ENCODE measurements at places on chromosomes 13 and 19.

- DNase-seq = no peak
These were observed 60.2 kb upstream of the UQCRFS1 start for GRCh38 chr19:29273000-29273640.

DNA sequence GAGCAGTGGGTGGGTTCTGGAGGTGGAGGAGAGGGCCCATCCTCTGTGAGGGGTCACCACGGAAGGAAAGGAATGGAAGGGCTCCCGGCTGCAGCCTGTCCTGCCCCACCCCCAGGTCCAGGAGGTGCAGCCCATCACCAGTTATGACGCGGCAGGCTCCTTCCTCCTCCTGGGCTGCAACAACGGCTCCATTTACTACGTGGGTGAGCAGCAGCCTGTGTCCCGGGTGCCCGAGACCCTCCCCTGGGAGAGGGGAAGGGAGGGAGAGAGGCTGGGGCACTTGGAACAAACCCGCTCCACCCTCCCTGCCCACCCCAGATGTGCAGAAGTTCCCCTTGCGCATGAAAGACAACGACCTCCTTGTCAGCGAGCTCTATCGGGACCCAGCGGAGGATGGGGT lies 6.6 kb downstream of the SHKBP1 start:
- DNase-seq = no peak

- DNase-seq = peak; percentile 90
These were observed 16.2 kb downstream of the ZNF331 start for GRCh38 chr19:53553865-53554791.

GRCh38 chr13:42484386-42484785 lies 89.6 kb upstream of the TNFSF11 start:
- no peak for DNase-seq

DNA sequence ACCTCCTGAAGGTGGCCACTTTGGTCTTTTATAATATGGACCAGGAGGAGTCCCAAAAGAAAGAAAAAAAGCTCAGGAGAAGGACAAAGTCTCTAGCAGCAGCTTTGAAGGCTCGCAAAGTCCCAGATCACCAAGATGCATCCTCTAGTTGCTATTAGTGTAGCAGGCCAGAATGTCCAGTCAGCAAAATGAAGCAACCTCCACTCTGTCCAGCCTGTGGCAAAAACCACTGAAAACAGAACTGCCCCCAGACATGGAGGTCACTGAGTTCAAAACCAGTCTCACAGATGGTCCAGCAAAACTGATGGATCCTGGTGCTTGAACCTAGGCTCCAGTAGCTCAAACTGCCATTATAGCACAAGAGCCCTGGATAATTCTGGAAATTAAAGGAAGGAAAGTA lies 10.4 kb downstream of the LILRB4 start:
- DNase-seq = no peak

DNA sequence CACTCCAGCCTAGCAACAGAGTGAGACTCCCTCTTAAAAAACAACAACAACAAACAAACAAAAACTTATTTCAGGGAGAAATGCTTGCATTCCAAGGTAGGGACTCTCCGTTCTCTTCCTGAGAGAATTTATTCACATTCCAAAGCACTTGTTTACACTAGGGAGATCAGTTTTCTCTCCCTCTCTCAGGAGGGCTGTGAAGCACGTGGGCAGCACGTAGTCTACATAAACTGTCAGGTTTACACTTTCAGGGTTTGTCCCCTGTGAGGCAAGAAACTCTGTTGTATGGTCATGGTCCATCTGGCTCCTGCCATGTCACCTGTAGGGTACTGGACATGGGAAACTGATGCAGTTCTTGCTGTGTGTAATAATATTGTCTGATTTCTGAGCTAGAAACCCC lies 31.6 kb downstream of the WDR87 start:
- no peak for DNase-seq

- DNase-seq = peak; percentile 30
These were observed 63.4 kb upstream of the MED4 start for GRCh38 chr13:48158290-48158689.

DNA sequence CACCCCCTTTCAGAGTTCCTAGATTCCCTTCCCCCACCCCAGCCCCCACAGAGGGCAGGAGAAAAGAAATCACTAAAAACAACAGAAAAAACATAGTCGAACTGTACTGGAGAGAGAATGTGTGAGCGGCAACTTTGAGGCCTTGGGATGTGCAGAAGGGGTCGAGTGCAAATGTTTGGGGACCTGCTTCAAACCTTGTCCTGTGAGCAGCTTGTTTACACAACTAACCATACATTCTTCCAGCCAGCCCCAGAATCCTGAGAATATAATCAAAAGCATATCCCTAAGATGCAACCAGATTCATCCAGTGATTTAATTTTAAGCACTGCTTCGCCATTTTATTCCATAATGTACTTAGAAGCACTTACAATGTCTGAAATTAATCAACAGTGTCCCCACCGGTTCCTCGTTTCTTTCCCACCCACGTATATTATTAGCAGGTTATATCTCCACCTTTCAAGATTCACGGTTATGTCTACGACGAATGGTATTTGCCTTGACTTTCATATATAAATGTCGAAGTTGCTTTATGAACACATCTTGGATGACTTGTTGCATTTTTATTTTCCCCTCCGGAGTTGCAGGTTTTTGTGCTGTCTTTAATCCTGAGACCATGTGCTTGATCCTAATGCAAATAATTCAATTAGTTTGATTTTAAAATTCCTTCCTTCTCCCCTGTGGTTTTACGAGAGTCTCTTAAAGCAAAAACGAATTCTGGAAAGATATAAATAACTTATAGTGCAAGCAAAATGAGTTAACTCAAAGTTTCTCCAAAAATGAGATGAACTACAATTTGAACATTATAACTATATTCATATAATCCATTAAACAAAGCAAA lies 107.6 kb downstream of the ZIC5 start:
- no peak for DNase-seq

All from stomach (tissue), 19 donors.